ENCODE measurements at places on chromosomes 13 and 19. TPM values are rescaled to one million over a fixed set of nuclear protein-coding genes. Genes with fewer than 3 reads are reported as not detected.

VSIG10L gene
- total RNA-seq = not detected

RAP2A gene
- 17.5 TPM for total RNA-seq

RFPL4A gene
- not detected for total RNA-seq

HMG20B gene
- 90.4 TPM for total RNA-seq

PRR19 gene
- total RNA-seq = not detected

PCID2 gene
- total RNA-seq = 44.3 TPM

NLRP5 gene
- total RNA-seq = not detected

TMEM86B gene
- total RNA-seq = 3.9 TPM

DNA sequence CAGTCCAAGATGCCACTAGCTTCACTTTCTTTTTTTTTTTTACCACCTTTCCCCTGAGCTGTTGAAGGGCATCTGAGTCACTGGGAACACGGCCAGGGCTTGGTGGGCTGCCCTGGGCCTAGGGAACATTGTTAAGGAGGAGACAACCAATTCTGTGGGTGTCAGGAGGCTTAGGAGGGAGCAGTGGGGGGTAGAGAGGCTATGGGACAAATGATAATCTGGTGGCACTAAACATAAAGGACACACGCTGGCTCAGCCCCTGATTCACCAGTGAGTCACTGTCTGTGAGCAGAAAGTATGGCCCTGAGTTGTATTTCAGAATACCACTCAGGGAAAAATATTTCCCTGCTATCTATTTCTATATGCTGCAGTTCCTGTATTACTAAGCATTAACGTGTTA is 207.8 kb downstream of the DCLK1 start:
- no peaks in the 10 kb centered on the region for H3K27me3 ChIP-seq
- H3K36me3 ChIP-seq = no peaks in the 10 kb centered on the region
- no peaks in the 10 kb centered on the region for H3K4me1 ChIP-seq
- no peak for DNase-seq

DNA sequence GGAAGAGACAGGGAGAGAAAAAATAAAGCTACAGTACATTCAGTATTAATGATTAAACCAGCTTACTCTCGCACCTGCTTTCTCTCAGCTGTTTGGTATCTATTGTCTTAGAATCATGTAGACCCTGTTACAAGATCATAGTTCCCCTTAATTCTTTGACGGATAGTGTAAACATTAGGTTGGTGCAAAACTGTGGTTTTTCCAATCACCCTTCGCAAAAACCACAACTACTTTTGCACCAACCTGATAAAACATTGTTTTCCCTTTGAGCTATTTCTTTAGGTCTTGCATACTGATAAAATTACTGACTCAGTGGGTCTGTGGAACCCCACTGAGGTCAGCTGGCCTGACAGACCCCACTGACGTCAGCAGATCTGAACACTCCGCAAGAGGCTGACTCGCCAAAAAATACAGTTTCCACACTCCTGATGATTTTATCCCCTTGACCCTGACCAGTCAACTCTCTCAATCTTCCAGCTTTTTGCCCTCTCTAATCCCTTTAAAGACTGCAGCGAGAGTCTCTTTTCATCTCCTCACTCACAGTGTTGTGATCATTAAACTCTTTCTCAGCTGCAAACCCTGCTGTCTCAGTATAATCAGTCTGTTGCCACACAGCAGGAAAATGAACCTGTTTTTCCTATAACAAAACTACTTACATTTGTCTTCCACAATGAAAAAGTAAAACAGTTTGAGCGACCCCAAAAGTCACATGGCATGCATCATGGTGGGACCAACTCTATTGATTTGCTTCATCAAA is 123.9 kb downstream of the SLITRK6 start:
- H3K27ac ChIP-seq = no peak overlapping the region
- no peaks in the 10 kb centered on the region for H3K4me1 ChIP-seq
- no peak overlapping the region for H3K4me3 ChIP-seq
- H3K27me3 ChIP-seq = no peaks in the 10 kb centered on the region
- DNase-seq = no peak

DNA sequence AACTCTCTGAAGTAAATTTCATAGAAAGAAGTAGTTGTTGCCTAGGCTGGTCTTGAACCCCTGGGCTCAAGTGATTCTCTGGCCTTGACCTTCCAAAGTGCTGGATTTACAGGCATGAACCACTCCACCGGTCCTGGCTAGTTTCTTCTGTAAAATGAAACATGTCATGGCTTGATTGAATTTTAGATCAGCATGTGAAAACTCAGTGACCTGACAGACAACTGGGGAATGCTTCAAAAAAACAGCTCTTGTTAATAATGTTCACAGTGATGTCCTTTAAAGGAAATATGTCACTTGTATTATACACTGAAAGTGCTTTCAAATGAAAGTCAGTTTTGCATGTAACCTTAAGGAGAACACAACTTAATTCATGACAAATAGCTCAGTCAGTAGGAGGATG is 118.2 kb downstream of the KLF5 start:
- H3K36me3 ChIP-seq = no peaks in the 10 kb centered on the region
- no peaks in the 10 kb centered on the region for H3K27me3 ChIP-seq
- H3K4me1 ChIP-seq = no peaks in the 10 kb centered on the region
- DNase-seq = no peak
- no peak overlapping the region for H3K4me3 ChIP-seq
- H3K27ac ChIP-seq = no peak overlapping the region

GRCh38 chr19:2034729-2035589 is 16.1 kb downstream of the MKNK2 start:
- H3K27me3 ChIP-seq = no peaks in the 10 kb centered on the region
- DNase-seq = peak; percentile 78
- peak overlapping the region; percentile 0 for H3K4me3 ChIP-seq

- H3K36me3 ChIP-seq = no peaks in the 10 kb centered on the region
- H3K27ac ChIP-seq = no peak overlapping the region
- peaks cover 11% of the 10 kb centered on the region for H3K4me1 ChIP-seq
- H3K27me3 ChIP-seq = peaks cover 12% of the 10 kb centered on the region
These were observed 27.7 kb downstream of the TMEM161A start for GRCh38 chr19:19110410-19111135.

DNA sequence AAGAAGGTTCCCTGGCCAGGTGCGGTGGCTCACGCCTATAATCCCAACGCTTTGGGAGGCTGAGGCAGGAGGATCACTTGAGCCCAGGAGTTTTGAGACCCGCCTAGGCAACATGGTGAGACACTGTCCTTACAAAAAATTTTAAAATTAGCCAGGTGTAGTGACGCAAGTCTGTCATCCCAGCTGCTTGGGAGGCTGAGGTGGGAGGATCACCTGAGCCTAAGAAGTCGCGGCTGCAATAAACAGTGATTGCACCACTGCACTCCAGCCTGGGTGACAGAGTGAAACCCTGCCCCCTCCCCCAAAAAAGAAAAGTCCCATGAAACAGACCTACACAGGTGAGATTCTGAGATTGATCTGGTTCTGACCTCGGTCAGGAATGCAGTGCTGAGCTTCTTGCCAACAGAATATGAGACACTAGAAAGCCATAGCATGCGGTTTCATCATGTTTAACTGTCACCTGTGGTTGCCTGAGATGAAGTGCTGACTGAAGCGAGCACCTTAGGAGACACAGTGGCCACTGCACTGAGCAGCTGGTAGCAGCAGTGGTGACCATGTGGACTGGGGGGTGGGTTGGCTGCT is 2.0 kb upstream of the A1BG start:
- H3K27ac ChIP-seq = no peak overlapping the region
- peaks cover 5% of the 10 kb centered on the region for H3K27me3 ChIP-seq
- H3K4me3 ChIP-seq = no peak overlapping the region
- peaks cover 27% of the 10 kb centered on the region for H3K4me1 ChIP-seq

GRCh38 chr19:33508941-33509614 is 12.5 kb downstream of the PEPD start:
- H3K27me3 ChIP-seq = no peaks in the 10 kb centered on the region
- DNase-seq = no peak
- H3K27ac ChIP-seq = no peak overlapping the region
- H3K4me3 ChIP-seq = no peak overlapping the region
- no peaks in the 10 kb centered on the region for H3K36me3 ChIP-seq
- H3K4me1 ChIP-seq = peaks cover 21% of the 10 kb centered on the region

DNA sequence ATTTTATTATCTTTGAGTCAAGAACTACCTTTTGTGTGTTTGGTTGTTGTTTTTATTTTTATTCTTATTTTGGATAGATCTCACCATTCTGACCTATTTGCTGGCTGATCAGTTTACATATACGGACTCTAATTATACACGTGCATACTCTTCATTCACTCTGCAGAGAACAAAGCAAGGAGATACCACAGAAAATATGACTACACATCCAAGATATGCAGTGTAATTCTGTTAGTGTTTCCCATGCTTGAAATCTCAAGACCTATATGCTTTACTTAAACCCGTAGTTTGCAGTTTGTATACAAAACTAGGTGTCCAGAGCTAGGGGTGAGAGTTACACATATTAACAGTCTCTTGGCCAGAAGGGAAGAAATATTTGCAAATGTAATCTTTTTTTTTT is 205.5 kb downstream of the DCLK1 start:
- no peaks in the 10 kb centered on the region for H3K27me3 ChIP-seq
- no peaks in the 10 kb centered on the region for H3K36me3 ChIP-seq
- no peak overlapping the region for H3K4me3 ChIP-seq
- H3K4me1 ChIP-seq = no peaks in the 10 kb centered on the region
- DNase-seq = no peak

DNA sequence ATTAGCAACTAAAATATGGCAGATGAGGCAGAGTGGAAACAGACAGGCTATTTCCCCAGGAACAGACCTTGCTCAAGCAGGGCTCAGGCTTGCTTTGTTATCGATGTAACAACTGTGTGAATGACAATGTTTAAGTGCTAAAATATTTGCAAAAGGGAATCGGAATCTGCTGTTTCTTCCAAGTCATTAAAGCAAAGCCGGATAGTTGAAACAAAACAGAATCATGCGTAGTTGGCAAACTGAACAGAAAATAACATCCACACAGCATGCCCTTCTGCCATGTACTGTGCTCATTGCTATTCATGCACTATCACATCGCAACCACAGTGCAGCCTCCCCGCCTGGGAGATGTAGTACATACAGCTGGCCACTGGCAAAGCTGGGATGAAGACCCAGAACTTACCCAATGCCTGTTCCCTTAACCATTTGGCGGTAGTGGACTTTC is 799.1 kb downstream of the DIAPH3 start:
- DNase-seq = no peak
- no peak overlapping the region for H3K27ac ChIP-seq
- no peaks in the 10 kb centered on the region for H3K36me3 ChIP-seq

- H3K36me3 ChIP-seq = no peaks in the 10 kb centered on the region
- H3K4me3 ChIP-seq = no peak overlapping the region
- H3K27me3 ChIP-seq = no peaks in the 10 kb centered on the region
These were observed 125.4 kb upstream of the RFC3 start for GRCh38 chr13:33692531-33692930.

DNA sequence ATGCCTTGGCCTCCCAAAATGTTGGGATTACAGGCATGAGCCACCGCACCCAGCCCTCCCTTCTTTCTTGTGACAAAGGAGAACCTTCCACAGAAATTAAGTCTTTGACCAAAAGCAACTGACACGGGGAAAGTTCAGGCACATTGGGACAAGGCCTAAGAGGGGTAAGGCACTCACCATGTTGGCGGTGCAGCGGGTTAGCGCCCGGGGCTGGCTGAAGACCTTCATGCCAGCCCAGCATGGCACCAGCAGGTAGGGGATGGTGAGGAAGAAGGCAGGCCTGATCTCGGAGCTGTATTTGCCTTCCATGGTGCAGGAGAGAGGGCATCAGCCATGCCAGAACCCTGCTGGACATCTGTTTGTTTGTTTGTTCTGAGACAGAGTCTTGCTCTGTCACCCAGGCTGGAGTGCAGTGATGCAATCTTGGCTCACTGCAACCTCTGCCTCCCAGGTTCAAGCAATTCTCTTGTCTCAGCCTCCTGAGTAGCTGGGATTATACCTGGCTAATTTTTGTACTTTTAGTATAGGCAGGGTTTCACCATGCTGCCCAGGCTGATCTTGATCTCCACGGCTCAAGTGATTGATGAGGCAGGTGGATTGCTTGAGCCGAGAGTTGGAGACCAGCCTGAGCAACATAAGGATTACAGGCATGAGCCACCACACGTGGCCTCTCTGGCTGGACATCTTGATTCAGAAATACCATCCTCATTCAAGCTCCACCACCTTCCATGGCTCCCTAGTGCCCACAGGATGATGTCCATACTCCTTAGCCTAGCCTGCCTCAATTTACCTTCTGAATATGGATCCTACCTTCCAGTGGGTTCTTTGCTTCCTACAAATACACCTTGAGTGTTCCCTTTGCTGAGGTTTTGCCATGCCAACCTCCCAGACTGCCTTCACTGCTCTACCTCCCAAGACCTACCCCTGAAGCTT is 4.4 kb downstream of the TM6SF2 start:
- no peaks in the 10 kb centered on the region for H3K36me3 ChIP-seq
- no peak overlapping the region for H3K4me3 ChIP-seq
- no peak for DNase-seq
- peaks cover 31% of the 10 kb centered on the region for H3K27me3 ChIP-seq

- no peaks in the 10 kb centered on the region for H3K36me3 ChIP-seq
- no peaks in the 10 kb centered on the region for H3K27me3 ChIP-seq
- peaks cover 4% of the 10 kb centered on the region for H3K4me1 ChIP-seq
- H3K4me3 ChIP-seq = no peak overlapping the region
- peak overlapping the region; percentile 24 for H3K27ac ChIP-seq
These were observed 158.1 kb upstream of the TSC22D1 start for GRCh38 chr13:44734201-44734707.

DNA sequence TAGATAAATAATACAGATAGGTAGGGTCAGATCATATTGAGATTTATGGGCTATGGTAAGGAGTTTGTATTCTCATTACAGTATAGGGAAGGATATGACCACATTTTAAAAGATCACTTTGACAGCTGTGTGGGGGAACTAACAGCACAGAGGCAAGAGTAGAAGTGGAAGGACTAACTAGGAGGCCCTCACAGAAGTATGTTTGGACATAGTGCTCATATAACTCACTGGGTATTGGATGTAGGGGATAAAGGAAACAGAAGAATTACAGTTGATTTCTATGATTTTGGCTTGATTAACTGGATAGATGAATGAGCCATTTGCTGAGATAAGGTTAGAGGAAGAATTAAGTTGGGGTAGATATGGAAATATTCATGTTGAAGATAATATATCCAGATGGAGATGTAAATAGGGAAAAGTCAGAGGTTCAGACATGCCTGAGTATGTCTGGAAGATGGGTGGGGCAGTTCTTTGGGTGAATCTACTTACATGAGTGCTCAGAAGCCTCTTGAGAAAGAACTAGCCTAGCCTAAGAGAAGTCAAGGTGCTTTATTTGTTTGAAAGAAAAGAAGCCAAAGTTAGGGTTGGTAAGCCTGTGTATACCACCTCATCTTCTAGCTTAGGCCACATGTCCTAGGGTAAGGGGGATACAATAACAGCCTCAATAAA is 133.4 kb downstream of the NDFIP2 start:
- H3K36me3 ChIP-seq = no peaks in the 10 kb centered on the region
- no peak overlapping the region for H3K4me3 ChIP-seq
- no peak for DNase-seq
